Inflammatory macrophage treated with lipopolysaccharide for 4 hours (primary cell): ENCODE measurements at places on chromosomes 11 and 22.
A peak's percentile ranks its signal among the peaks of the same experiment; 100 is the strongest.

DNA sequence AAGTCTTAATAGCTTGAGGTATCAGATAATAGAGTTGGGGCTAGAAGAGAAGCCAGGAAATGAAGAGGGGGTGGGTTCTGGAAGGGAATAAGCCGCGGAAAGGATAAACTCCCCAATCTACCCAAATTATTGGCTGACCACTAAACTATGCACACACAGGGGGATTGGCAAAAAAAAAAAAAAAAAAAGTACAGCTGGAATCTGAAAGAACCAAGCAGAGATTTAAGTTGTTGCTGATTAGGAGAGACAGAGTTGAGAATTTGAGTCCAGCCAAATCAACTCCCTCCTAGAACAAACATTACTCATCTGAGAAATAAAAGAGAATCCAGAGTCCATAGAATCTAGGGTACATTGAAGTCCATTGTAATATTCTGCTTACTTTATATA, 134.9 kb downstream of the CCDC81 start:
- DNase-seq = no peak

DNA sequence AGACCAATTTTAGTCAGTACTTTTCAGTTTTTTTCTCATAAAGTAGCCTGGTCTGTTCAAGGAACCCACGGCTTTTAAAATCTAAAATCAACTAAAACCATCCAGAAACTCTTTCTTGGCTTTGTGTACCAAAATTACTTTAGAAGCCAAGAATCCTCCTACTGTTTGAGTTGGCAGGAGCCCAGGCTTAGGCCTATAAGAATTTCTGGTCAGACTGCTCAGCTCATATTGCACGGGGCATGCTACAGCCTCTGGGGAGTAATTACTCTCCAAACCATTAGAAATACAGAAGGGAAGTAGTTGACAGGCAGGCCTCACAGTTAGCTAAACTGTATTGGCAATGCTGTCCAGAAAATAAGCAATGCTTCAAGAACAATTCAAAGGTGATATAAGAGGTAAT, 1862.9 kb upstream of the RAG2 start:
- no peak for DNase-seq

GRCh38 chr22:43110444-43110926, at the start of gene BIK:
BIK (plus strand) TSS chr22:43110750; CDS start chr22:43124023, 13,273 bp downstream.
- peak; percentile 40 for DNase-seq

- DNase-seq = peak; percentile 82
These were observed 25.0 kb downstream of the SWAP70 start for GRCh38 chr11:9688716-9689511.

GRCh38 chr11:92643827-92644226, 325.6 kb upstream of the MTNR1B start:
- no peak for DNase-seq

DNA sequence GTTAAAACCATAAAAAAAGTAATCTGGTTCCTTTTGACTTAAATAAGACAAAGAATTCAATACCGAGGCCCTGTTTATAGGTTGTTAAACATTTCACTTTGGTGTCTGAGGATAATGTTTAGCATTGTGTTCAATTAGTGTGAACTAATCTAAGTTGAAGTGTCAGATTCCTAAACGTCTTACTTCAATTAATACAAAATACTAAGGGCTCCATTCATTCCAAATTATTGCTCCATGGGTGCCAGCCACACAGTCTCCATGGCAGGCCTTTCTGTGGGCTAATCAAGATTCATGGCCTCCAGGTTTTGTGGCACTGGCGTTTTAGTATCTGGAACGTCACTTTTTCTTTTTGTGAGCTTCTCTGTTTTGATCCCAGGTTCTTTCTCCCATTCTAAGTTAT, 89.4 kb downstream of the TMEM135 start:
- DNase-seq = no peak

DNA sequence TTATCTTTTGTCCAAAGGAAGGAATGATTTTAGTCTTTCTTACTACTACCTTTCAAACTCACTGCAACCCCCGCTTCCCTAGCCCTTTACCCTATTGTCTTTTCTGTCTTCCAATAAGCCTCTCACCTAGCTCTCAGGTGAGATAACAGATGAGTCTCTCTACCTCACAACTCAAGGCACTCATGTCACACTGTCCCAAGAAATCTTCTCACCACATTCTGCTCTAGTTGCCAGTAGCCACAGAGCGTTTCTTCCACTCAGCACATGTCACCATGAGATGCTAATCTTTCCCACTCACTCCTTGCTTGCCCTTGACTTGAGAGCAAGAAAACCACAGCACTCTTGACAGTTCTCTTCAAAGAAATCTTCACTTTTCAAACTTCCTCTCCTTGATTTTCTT, 32.7 kb upstream of the TMEM41B start:
- DNase-seq = no peak

- no peak for DNase-seq
These were observed 97.0 kb downstream of the PKNOX2 start for GRCh38 chr11:125261588-125261987.

GRCh38 chr11:43920598-43921419, 21.6 kb upstream of the C11orf96 start:
- DNase-seq = peak; percentile 98

GRCh38 chr11:124762624-124763155, 600 bp upstream of the ESAM start:
- no peak for DNase-seq

DNA sequence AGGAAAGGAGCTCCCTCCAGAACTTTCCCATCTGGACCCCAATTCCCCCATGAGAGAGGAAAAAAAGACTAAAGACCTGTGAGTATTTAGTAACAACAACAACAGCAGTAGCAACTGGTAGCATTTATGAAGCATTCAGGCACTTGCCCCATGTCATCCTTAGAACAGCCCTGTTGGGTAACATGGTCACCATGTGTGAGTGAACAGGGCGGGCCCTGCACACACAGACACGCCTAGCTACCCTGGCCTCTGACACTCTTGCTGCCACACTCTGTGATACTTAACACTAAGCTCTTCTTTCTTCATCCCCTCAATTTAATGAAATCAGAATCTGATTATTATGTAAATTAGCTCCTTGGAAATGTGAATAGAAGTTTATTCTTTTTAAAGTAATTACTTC, 26.1 kb upstream of the SLC25A18 start:
- no peak for DNase-seq

GRCh38 chr22:38132794-38133193, 22.3 kb upstream of the BAIAP2L2 start:
- no peak for DNase-seq

DNA sequence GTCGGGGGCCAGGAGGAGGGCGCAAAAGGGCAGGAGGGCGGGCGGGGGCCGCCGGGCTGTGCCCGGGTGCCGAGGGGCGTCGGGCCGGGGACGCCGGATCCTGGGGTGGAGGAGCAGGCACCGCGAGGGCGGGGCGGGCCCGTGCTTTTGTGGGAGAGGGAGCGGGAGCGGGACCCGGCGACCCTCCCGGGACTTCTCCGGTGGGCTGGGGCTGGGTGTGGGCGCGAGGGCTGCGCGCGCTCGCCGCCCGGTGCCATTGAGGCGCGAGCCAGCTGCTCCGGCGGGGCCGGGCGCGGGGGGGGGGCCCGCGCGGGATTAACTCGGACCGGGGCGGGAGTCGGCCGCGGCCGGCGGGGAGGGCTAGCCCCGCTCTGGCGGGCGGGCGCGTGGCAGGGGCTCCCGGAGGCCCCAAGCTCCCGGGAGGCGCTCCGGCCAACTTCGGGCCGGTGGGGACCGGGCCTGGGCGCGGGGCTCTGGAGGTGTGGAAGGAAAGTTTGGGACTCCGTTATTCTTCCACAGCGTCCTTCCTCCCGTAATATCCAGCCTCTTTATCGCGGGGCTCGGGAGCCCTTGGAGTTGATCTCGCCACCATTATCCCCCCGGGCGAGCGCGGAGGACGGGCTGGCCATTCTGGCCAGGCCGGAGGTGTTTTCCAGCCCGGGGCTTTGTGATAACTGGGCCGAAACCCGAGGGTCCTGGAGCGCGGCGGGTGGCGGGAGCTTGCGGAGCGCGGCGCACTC, 936 bp downstream of the CECR2 start:
- no peak for DNase-seq

GRCh38 chr11:130677486-130678153, 229.2 kb downstream of the ADAMTS15 start:
- no peak for DNase-seq

DNA sequence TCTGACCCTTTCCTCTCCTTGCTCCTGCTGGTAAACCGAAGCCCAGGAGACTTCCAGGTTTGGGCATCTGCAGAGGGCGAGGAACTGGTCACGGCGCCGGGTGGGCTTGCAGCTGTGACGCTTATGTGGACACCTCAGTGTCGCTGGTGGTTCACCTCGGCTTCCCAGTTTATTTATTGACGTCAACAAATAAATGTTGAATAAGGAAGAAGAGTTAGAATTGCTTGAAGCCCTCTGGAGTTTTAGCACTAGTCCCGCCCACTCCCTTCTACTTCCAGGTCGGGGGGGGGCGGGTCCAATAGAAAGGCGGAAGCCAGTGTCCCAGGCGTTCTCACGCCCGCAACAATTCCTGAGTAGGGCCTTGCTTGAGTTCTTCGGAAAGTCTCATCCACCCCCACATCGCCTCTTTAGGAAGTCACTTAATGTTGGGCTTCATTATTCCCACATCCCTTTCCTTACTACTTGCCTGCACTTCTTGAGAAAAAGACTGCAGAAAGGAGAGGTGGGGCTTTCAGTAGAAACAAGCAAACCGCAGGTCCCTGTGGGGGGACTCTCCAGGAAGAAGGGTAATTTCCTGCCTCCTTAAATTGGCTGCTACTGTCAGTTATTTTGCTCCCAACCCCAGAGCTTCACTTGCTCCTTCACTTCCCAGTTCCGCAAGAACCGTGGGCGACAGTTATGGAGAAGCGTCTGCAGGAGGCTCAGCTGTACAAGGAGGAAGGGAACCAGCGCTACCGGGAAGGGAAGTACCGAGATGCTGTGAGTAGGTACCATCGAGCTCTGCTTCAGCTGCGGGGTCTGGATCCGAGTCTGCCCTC, at the start of gene TTC9C:
TTC9C (plus strand) TSS at position 316 of the 818 bp plus-strand sequence; CDS start at position 679, 363 bp downstream.
- peak; percentile 93 for DNase-seq

GRCh38 chr11:47607380-47607779, 13.2 kb upstream of the C1QTNF4 start:
- no peak for DNase-seq

GRCh38 chr11:35608502-35608901, 9.8 kb upstream of the FJX1 start:
- no peak for DNase-seq

GRCh38 chr11:27524155-27524554, 17.6 kb upstream of the LIN7C start:
- peak; percentile 16 for DNase-seq

DNA sequence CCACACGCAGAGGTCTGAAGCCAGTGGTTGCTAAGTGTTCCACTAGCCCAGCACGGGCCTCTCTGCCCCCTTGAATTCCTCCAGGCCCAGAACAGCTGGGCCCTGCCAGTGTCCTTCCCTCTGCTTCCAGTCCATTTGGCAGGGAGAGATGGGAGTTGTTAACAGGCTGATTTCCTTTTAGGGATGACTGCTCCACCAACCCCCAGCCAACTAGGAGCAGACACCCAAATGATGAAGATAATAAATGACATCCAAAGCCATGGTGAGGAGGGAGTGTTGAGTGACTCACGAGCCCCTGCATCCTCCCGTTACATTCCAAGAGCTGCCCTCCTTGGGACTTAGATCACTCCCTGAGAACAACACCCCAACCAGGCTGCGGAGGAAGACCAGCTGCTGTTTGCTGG, 20.6 kb downstream of the PARVA start:
- no peak for DNase-seq

DNA sequence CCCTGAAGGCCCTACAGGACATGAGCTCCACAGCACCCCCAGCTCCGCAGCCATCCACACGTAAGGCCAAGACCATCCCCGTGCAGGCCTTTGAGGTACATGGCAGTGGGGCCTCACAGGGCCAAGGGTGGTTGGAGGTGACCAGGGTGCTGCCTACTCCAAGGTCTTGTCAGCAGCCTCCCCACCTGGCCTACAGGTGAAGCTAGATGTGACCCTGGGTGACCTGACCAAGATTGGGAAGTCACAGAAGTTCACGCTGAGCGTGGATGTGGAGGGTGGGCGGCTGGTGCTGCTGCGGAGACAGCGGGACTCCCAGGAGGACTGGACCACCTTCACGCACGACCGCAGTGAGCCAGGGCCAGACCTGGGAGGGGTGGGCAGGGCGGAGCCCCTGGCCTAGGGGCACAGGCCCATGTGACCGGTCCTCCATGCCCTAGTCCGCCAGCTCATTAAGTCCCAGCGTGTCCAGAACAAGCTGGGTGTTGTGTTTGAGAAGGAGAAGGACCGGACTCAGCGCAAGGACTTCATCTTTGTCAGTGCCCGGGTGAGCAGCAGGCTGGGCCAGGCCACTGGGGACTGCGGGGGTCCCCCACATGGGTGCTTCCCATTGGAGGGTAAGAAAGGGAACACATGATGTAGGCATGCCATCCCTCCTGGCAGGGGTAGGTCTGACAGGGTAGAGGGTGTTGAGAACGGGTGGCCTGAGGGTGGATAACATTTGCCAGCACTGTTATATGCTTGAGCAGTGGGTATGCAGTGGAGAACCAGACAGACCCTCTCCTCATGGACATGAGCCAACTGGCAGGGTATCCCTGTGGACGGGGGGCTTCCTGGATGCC, 5.6 kb downstream of the INPPL1 start:
- DNase-seq = no peak

DNA sequence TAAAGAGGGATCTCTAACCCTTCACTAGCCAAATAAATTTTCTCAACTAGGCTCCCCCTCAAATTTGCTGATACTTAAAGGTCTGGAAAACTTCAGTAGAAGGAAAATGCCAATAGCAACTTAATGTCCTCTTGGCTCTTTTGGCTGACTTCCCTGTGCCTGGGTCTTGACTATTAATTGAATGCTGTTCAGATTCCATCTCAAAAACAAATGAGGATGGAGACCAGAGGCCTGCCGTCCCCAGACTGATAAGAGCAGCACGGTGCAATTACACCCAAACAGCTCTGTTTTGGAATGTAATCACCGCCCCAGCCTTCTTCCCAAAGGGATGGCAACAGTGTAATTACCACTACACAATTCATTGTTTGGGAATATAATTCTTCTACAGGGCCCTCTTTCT, 89.3 kb upstream of the CHRM4 start:
- no peak for DNase-seq

DNA sequence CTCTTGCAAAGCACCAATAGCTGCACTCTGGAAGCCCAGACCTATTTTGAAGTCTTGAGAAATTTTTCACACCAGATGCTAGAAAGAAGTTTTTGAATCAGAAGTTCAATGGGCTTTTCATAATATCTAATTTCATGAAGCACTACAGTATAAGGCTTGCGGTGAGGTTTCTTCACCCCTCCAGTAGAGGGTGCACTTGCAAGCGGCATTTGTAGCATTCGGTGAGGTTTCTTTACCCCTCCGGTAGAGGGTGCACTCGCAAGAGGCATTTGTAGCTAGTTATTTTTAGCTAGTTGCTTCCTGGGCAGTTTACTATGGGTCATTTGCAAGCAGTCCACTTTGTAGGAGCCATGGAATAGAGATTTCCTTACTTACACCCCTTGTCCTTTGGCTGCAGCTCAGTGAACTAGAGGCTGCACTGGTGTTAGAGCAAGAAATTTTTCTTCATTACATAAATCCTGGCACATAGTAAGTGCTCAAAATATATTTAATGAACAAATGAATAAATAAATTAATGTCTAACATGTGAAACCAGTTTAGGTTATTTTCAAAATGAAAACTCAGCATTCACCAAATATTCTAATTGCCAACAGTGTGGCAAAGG, 7.8 kb upstream of the NOX4 start:
- no peak for DNase-seq

- DNase-seq = peak; percentile 55
These were observed 48.7 kb downstream of the TSPAN18 start for GRCh38 chr11:44775366-44775984.

- DNase-seq = no peak
These were observed 424.7 kb upstream of the KIRREL3 start for GRCh38 chr11:127425281-127425680.
